SJCRH30 (cell line): ENCODE measurements at places on chromosomes 7 and 10. TPM values are rescaled to one million over a fixed set of nuclear protein-coding genes. Genes with fewer than 3 reads are reported as not detected.

DNA sequence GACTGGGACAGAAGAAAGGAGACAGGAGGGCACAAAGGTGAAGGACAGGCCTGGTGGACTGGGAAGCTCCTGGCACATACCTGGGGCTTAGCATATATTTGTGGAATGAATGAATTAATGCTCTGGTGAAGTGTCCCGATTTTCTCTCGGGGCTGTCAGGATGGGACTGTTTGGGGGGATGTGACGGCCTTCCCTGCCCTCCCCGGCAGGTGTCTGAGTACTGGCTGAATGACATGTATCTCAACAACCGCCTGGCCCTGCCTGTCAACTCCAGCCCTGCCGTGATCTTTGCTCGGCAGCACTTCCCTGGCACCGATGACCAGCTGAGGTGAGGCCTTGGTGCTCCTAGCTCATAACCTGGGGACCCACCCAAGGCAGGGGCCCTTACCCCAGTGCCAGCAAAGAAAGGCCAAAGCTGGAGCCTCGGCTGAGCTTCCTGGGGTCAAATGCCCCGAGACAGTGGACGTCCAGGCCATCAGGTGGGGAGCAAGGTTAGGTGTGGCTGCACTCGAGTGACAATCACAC lies 6.5 kb downstream of the CHAT start:
- no peak overlapping the region for H3K4me3 ChIP-seq
- no peaks in the 10 kb centered on the region for H3K27me3 ChIP-seq
- H3K27ac ChIP-seq, result no peak overlapping the region
- no peaks in the 10 kb centered on the region for H3K4me1 ChIP-seq

The HMX3 gene
- 0.12 and 0.23 TPM in 2 replicates for total RNA-seq

DNA sequence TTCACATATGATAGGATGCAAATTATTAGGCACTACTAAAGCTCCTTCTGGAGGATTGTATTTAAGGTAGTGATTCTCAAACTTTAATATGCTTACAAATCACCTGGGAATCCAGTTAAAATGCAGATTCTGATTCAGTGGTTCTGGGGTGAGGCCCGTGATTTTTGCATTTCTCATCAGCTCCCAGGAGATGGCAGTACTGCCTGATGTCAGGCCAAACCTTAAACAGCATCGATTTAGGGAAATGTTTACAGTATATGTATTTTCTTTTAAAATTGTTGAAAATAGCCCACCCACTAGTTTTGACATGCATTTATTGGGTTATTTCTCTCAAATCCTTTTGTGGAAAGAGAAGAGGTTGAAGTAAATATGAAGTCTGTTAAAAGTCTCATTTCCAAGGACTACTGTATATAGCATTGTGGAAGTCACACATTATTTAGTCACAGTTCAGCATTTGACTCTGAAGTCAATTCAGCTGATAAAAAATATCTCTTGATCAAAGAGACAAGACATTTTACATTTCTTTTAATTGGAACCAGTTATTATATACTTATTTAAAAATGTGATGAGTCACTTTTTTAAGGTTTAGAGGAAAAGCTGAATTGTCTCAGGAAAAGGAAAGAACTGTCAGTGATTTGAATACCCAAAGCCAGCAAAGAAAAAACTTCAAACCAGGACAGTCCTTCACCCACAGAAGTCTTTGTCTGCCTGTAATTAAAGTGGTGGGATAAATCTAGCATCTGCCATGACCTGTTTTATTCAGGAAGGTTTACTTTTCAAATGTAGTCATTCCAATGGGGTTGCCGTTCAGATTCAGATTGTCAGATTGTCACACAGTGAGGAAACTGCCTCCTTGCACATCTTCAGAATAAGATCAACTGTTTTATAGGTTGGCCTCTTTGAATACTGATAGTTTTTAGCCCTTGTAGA lies 21.1 kb upstream of the HBP1 start:
- no peaks in the 10 kb centered on the region for H3K4me1 ChIP-seq
- H3K36me3 ChIP-seq, result no peaks in the 10 kb centered on the region
- no peaks in the 10 kb centered on the region for H3K27me3 ChIP-seq
- no peak overlapping the region for H3K4me3 ChIP-seq
- DNase-seq, result peak; percentile 56

- no peak for DNase-seq
- H3K4me3 ChIP-seq, result no peak overlapping the region
- H3K27me3 ChIP-seq, result no peaks in the 10 kb centered on the region
- no peak overlapping the region for H3K27ac ChIP-seq
- H3K36me3 ChIP-seq, result no peaks in the 10 kb centered on the region
- H3K4me1 ChIP-seq, result no peaks in the 10 kb centered on the region
Observed at GRCh38 chr10:73991884-73992245, 6.1 kb upstream of the VCL start.

The SFRP4 gene
- total RNA-seq, result 4.4 and 5.6 TPM in 2 replicates

DNA sequence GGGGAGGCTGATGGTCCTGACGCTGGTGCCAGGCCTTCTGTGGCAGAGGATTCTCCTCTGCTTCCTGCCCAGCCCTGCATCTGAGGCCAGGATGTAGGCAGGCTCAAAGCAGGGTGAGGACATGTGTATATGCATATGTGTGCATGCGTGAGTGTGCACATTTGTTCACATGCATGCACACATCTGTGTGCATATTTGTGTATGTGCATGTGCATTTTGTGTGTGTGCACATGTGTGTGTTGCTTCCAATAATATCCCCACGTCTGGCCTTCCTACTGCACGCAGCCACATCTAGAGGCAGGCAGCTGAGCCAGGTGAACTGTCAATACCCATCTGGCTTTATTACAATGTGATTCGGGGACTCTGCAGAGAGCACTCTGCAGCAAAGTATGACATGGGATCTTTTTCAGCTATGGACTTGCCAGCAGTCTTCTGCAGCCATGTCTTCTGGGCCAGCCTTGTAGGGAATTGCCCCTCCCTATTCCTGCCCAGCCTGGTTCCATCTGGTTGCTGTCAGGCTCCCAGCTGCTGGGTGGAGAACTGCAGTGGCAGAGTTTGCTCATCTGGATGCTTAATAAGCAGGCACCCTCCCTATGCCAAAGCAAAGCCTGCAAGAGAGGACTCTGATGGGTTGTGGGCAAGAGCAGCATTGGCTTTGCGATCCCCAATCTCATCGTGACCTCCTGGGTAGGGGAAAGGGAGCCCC lies 140.7 kb downstream of the PFKFB3 start:
- DNase-seq, result no peak
- H3K4me1 ChIP-seq, result no peaks in the 10 kb centered on the region
- H3K36me3 ChIP-seq, result no peaks in the 10 kb centered on the region

The TMEM184A gene
- not detected in 2 replicates for total RNA-seq

The TEX36 gene
- total RNA-seq, result not detected in 2 replicates

The PON3 gene
- not detected in 2 replicates for total RNA-seq

DNA sequence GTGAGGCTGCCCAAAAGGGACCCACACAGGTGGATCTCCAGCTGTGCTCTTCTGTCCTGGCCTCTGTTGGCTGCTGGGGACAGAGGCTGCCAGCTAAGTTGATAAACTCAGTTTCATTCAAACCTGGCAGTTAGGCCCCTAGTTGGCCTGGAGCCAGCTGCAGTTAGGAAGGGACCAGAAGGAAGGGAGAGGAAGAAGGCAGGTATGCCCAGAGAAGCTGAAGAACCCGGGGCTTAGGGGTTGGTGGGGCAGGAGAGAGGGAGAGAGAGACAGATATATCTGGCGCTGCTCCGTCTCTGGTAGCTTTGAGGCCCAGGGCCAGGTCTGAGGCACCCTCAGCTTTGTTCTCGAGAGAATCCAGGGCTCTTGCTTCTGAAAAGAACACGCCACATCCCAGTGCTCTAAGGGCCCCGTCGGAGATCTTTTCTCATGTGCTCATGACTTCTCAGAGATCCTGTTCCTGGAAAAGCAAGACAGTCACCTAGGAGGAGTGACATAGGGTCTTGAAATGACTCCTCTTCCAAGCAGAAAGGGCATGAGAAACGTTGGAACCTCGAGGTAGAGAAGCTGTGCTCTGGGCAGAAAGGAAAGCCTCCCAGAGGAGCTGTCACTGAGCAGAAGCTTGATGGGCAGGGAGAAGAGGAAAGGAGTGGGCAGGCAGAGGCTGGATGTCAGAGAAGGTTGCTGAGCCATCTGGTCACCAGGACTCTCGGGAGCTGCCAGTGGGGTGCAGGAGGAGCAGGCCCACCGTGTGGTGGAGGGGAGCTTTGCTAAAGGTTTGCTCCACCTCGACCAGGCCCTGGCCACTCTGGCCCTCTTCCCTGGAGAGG lies 153.6 kb downstream of the ARHGAP21 start:
- H3K4me3 ChIP-seq, result no peak overlapping the region
- no peak for DNase-seq
- H3K36me3 ChIP-seq, result no peaks in the 10 kb centered on the region
- H3K27ac ChIP-seq, result no peak overlapping the region
- no peaks in the 10 kb centered on the region for H3K4me1 ChIP-seq

The NRAP gene
- not detected in 2 replicates for total RNA-seq

The MYOZ1 gene
- total RNA-seq, result 0.26 and 0.84 TPM in 2 replicates

DNA sequence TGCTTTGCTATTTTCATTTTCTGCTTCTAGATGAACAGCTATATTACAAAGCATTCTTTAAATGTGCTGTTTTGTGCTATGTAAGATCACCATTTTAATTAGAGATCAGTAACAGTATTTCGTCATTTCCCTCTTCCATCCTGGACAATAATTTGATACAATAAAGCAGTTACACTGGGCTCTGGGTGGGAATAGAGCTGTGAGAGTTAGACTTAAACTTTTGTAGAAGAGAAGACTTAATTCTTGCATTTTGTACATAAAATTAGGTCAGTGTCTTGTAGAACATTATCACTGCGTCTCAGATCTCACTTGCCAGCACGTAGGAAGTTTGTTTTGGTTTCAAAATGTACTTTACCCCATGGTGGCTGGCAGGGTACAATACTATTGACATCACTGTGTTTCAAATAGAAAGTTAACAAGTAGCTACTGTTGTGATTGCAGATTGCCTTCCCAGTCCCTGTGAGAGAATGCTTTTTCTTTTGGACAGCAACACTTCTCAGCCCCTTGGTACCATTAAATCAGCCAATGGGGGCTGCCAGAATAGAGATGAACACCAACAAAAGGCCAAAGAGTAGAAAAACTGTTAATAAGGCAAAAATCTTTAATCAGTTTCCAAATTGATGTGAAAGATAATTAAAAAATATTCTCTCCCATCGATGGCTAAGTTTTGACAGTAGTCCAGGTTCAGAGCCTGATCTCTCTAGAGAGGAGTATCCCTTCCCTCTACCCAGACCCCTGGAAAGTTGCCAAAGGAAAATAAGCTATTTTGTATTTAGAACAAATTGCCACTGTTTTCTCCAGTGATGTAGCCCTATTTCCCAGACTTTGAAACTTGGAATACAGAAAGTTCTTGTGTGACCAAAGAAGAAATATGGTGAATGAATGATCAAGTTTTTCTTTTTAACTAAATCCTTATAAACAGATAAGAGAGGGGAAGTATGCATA lies 35.1 kb downstream of the SMNDC1 start:
- peak; percentile 18 for DNase-seq
- H3K27me3 ChIP-seq, result no peaks in the 10 kb centered on the region
- H3K36me3 ChIP-seq, result 0 out of 2 replicates have a peak, but pooled peaks cover 2% of the 10 kb centered on the region
- peaks cover 4% of the 10 kb centered on the region; the same call in 1 of the 2 replicates for H3K4me1 ChIP-seq

DNA sequence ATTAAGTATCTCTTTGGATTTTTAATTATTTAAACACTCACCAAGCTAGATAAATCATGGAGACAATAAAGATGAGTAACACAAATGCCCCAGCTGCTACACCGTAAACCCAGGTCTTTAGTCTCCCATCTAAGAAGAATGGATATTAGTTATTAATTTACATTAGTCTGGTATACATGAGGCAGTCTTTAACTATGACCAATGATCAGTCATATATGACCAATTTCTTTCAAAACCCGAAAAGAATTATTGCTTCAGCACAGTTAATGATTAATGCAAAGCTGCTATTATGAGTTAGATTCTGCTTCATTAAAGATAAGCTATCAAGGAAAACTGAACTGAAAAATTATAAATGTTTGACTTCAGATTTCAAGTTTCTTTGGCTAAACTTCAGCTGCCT lies 402.9 kb downstream of the PHF14 start:
- H3K27me3 ChIP-seq, result no peaks in the 10 kb centered on the region
- H3K4me1 ChIP-seq, result no peaks in the 10 kb centered on the region
- no peak overlapping the region for H3K4me3 ChIP-seq
- no peak for DNase-seq

The MAPK8 gene
- total RNA-seq, result 56.8 and 58.7 TPM in 2 replicates
